ENCODE measurements at places on chromosomes 7 and 10. TPM values are rescaled to one million over a fixed set of nuclear protein-coding genes. Genes with fewer than 3 reads are reported as not detected.

GARIN1A gene
- total RNA-seq: 0.92 TPM

C10orf90 gene
- total RNA-seq: 1.2 TPM

ACTL6B gene
- 90.4 TPM for total RNA-seq

UCN3 gene
- not detected for total RNA-seq

NRCAM gene
- 205 TPM for total RNA-seq

PTN gene
- total RNA-seq: 576 TPM

SYNPO2L gene
- total RNA-seq: not detected

PRKAR2B gene
- 197 TPM for total RNA-seq

ASIC3 gene
- total RNA-seq: 1.4 TPM

CHST12 gene
- 3.5 TPM for total RNA-seq

NPTX2 gene
- 32.1 TPM for total RNA-seq

LRRD1 gene
- 0.92 TPM for total RNA-seq

SORCS3 gene
- total RNA-seq: 25.8 TPM

GOLGA7B gene
- 16.6 TPM for total RNA-seq

LIPM gene
- not detected for total RNA-seq

IFIT1B gene
- 0.92 TPM for total RNA-seq

LHFPL3 gene
- 66.0 TPM for total RNA-seq

TACC2 gene
- total RNA-seq: 21.2 TPM

SPAG6 gene
- 11.1 TPM for total RNA-seq

TUBAL3 gene
- not detected for total RNA-seq

GIMAP7 gene
- 3.7 TPM for total RNA-seq

PKD1L1 gene
- 0.92 TPM for total RNA-seq

GPR15LG gene
- total RNA-seq: not detected

CYP2W1 gene
- not detected for total RNA-seq

ITGB8 gene
- total RNA-seq: 107 TPM

ITPRID1 gene
- 0.23 TPM for total RNA-seq

TMEM196 gene
- 28.6 TPM for total RNA-seq

ABCC2 gene
- total RNA-seq: 1.6 TPM

TRIM8 gene
- 50.1 TPM for total RNA-seq

MUC12 gene
- 0.23 TPM for total RNA-seq

HECW1 gene
- 48.0 TPM for total RNA-seq

NUTM2B gene
- 0.46 TPM for total RNA-seq

NACAD gene
- total RNA-seq: 7.6 TPM

BTBD16 gene
- total RNA-seq: not detected

RADIL gene
- total RNA-seq: 6.2 TPM
